ENCODE measurements at places on chromosomes 13 and 19. TPM values are rescaled to one million over a fixed set of nuclear protein-coding genes. Genes with fewer than 3 reads are reported as not detected.

Gene KIRREL2
- not detected for total RNA-seq

Gene OR7A5
- not detected for total RNA-seq

Gene KLK8
- not detected for total RNA-seq

Gene DCT
- total RNA-seq = 0.22 TPM

Gene GRIK5
- 4.0 TPM for total RNA-seq

Gene F2RL3
- 0.16 TPM for total RNA-seq
